Activated naive CD4-positive, alpha-beta T cell (primary cell): ENCODE measurements at places on chromosomes 3 and 15.
A peak's percentile ranks its signal among the peaks of the same experiment; 100 is the strongest.

GRCh38 chr3:49133226-49133951, 539 bp upstream of the LAMB2 start:
- DNase-seq, result no peak

GRCh38 chr3:14123308-14124222, 1.1 kb downstream of the CHCHD4 start:
- DNase-seq, result no peak

DNA sequence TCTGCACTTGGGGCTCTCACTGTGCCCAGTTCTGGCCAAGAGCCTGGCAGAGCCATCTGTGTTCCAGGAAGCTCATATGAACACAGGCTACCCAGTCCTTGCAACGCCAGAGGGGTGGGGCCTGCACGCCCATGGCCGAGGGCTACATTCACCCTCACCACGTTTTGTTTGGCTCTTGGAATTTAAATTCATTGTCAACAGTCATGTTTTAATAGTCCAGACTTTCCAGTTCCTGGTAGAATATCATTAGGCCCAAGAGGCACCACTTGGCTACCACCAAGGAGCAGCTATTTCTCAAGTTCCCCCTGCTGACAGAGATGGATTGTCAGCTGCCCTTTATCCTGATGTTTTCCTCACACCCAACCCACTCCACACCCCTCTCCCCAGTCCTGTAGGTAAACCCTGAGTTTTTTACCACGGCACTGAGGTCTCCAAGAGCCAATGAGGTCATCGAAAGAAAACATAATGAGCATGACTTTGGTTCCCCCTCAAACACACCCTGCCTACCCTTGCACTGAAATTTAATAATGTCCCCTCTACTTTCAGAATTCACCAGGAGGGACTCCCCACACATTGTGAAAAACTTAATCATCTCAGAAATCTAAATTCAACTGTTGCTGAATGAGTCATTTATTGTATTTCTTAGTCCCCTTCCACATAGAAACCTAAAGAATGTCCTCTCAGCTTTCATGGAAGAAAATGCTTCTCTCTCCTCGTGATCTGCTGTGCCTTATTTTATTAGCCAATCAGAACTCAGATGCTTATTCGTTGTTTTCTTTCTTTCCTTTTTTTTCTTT, 125.1 kb downstream of the SHQ1 start:
- no peak for DNase-seq

GRCh38 chr3:32460031-32460749, 42.5 kb downstream of the CMTM6 start:
- peak; percentile 12 for DNase-seq

- DNase-seq, result no peak
These were observed 108.7 kb downstream of the GALK2 start for GRCh38 chr15:49278751-49279150.

GRCh38 chr3:24683633-24684384, 189.2 kb upstream of the THRB start:
- DNase-seq, result no peak

DNA sequence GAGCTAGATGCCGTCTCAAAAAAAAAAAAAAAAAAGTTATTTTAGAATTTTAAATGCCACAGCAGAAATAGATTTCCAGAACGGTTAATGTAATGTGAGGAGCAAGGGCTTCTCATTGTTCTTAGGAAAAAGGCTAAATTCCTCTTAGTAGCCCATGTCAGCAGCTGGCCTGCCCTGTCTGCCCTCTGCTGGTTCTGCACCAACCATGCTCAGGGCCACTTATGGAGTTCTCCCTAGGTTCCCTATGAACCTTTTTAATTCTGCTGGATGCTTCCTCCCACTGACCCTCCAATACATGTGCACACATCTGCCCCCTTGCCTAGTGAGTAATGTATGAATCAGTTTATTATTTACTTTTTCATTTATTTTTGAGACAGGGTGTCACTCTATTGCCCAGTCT, 32.2 kb upstream of the DPPA4 start:
- DNase-seq, result no peak

DNA sequence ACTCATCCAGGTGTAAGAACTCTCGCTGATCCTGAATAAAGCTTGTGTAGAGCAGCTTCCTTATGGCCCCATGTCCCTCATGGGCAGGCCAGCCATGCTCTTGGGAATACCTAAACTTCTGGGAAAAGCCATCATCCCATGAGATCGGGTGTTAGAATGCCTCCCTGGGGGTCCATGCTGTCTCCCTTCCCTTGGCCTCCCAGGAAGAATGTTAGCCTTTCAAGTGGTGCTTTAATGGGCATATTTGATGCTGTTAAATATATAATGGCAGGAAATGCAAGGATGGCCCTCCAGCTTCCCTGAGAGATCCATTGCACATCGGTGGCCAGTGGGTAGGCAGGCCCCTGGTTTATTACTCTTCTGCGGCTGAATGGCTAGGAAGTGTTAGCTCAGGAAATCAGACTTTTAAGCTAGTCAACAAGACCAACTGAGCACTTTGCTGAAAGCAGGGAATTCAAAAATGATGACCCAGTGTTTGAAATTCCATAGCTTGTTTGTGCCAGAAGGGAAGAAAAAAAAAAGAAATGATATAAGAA, 60.5 kb upstream of the LRTM1 start:
- DNase-seq, result no peak

DNA sequence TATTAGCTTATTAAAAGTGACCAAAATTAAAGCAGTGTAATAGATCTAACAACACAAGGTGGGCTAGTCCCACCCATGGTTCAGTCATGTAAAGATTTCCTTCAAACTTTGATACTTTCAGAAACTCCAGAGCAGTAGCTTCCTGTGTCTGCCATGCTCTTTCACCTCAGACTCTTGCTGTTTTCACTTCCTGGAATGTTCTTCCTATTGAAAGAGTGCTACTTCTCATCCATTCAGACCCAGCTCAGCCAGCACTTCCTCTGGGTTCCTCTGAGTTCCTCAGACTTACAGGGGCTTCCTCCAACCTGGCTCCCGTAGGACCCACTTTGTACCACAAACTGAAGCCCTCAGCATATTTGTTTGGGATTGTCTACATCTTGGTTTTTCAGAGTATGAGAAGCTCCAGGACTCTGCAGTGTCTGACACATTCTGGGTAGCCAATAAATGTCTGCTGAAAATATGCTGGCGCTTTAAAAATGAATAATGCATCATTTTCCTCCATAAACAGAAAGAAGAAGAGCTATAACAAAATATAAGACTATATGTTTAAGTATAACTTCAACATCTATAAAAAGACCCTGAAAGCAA, 18.0 kb downstream of the NCEH1 start:
- no peak for DNase-seq

- no peak for DNase-seq
These were observed 26.6 kb downstream of the RFT1 start for GRCh38 chr3:53103397-53104296.

DNA sequence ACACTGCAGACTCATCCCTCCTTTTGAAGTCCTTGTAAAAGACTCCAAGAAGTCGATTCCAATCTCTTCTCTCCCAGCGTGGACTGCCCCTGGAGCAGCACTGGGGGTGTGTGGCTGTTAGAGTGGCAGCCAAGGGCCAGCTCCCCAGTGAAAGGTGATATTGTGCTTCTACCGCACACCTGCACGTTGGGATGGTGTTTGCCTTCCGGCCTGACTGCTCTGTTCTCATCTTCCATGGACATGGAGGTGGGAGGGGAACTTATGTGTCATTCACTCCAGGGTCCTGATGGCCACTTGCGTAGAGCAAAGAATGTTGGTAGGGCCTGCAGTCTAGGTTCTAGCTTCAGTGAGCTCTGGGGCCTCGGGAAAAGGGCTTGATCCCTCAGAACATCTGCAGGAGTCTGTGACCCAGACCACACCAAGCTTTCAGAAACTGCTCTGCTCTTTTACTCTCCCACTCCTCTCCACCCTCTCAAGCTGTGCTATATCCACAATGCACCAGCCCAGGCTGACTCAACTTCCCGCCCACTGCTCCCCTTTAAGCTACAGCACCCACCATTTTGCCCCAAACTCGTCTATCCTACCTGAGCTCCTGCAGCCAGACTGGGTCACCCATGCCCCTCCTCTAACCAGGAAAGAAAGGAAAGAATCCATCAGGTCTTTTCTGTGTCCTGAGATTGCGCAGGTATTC, 31.3 kb downstream of the LIPC start:
- DNase-seq, result no peak

GRCh38 chr3:42864321-42864950, 11.2 kb downstream of the CYP8B1 start:
- no peak for DNase-seq
